ENCODE measurements at places on chromosomes 4 and X.
A peak's percentile ranks its signal among the peaks of the same experiment; 100 is the strongest.

DNA sequence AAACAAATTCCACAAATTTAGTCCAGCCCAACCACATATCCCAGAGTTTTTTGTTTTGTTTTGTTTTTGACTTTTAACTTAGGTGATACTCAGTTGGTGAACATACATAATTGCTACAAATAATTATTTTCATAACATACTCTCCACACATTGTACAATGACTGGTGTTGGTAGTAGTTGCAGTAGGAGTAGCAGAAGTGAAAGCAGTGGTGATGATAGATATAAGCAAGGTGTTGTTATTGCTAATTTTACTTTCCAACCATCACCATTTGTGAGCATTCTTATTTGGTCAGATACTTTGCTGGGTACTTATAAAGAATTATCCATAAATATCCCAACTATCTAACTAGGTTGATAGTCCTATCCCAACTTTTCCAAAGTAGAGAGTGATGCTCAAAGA is 47.3 kb downstream of the ARHGAP24 start:
- no peak for DNase-seq

DNA sequence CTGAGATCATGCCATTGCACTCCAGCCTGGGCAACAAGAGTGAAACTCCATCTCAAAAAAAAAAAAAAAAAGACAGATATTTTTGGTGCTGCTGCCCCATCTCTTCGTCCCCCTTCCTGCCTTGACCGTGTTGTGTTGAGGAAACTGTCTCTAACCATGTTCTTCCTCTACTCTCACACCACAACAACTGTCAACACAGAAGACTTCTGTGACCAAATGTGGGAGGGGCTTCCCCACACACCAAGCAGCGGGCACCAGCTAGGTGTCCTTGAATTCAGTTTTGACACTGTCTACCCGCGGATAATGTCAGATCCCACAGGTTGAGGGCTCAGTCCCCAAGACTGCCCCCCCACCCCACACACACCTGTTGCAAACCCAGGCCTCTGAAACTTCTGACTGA is 104.7 kb upstream of the BCOR start:
- no peak for DNase-seq

- DNase-seq: no peak
These were observed 181.0 kb downstream of the LDB2 start for GRCh38 chr4:16717266-16717970.

GRCh38 chr4:62028745-62029144 is 828.6 kb downstream of the ADGRL3 start:
- DNase-seq: no peak

DNA sequence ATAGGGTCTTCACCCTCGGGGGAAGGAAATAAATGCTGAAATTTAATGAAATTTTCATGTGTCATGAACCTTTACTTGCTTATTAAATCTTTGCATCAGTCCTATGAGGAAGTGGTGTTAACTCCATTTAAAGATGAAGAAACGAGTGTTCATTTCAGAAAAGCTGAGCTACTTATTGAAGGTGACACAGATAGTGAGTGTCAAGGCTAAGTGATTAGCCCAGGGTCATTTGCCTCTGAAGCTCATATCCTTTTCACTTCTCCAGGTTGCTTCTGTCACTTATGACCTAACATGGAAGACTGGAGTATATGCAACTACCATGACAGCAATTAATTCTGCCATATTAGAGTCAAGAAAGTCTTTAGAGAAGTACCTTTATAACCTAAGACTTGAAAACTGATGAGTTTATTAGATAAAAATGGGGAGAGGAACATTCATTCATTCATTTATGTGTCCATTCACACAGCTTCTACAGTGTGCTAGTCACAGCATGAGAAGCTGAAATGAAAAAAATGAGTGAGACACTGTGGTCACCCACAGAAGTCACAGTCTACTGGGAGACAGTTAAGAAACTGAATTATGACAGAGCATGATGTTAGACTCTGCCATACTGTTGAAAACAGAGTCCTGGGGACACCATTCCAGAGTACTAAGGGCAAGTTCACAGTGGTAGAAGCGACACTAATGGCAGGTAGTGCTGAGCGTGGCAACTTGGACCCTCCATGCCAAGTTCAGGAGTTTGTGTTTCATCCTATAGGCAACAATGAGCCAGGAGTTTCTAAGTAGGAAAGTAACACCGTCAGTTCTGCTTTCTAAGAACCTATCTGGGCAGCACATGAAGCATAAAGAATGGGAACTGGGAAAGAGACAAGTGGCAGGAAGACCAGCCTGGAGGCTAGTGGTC is 21.3 kb downstream of the ALPK1 start:
- DNase-seq: no peak

DNA sequence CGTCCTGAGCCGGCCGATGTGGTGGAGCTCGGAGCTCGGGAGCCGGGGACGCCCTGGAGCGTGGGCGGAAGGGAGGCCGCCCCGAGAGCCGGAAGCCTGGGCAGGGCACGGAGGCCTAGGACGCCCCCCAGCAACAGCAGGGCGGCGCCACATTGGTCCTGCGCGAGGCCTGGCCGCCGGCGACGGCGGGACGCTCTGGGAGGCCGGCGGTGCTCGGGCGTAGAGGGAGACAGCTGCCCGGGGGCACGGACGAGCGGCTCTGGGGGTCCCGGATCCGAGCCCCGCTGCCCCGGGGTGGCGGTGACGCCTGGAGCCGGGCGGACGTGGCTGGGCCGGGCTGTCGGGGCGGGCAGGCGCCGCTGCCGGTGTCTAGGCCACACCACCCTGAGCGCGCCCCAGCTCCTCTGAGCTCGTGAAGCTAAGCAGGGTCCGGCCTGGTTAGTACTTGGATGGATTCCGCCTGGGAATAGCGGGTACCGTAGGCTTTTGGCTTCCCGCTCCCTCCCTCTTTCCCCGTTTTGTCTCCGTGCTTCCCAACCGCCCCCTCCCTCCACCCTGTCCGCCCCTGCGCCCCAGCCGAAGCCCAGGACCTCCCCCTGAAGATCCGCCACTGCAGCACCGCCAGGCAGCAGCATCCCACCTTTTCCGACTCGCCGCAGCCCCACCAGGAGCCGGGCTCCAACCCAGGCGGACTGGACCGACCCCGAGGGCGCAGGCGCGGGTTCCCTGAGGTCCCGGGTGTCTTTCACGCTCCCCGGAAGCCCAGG is 12.1 kb downstream of the FRG2 start:
- DNase-seq: peak; percentile 37

- DNase-seq: no peak
These were observed 3.2 kb upstream of the KLF8 start for GRCh38 chrX:56228914-56229313.

DNA sequence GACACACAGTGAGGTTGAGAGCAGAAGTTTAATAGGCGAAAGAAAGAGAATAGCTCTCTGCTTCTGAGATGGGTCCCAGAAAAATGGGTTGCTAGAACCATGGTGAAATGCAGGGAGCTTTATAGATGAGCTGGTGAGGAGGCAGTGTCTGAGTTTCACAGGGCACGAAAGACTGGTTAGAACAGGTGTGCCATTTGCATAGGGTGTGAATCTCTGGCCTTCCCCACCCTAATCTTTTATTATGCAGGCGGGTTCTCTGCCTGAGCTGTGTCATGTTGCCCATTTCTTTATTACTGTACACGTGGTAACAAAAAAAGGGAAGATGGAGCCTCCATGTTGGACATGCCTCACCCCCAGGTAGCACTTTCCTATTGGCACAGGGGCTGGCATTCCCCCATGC is 39.1 kb downstream of the FUNDC1 start:
- no peak for DNase-seq

DNA sequence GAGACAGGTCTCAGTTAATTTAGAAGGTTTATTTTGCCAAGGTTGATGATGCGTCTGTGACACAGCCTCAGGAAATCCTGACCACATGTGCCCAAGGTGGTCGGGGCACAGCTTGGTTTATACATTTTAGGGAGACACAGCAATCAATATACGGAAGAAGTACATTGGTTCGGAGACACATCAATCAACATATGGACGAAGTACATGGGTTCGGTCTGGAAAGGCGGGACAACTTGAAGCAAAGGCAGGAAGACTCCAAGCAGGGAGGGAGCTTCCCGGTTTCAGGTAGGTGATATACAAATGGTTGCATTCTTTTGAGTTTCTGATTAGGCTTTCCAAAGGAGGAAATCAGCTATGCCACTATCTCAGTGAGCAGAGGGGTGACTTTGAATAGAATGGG is 225.2 kb upstream of the ZFP42 start:
- no peak for DNase-seq

- no peak for DNase-seq
These were observed 52.6 kb downstream of the OSTC start for GRCh38 chr4:108702960-108703359.

DNA sequence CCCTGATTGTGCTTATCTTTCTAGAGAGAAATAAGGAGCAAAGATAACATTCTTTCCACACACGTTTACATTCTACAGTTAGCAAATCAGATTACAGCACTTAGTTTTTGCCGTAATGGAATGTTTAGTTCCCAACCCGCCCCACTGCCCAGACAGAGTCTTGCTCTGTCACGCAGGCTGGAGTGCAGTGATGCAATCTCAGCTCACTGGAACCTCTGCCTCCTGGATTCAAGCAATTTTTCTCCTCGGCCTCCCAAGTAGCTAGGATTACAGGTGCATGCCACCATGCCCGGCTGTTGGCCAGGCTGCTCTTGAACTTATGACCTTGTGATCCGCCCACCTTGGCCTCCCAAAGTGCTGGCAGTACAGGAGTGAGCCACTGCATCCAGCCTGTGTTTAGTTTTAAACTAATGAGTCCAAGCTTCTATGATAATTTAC is 8.4 kb upstream of the PRPS1 start:
- DNase-seq: no peak

DNA sequence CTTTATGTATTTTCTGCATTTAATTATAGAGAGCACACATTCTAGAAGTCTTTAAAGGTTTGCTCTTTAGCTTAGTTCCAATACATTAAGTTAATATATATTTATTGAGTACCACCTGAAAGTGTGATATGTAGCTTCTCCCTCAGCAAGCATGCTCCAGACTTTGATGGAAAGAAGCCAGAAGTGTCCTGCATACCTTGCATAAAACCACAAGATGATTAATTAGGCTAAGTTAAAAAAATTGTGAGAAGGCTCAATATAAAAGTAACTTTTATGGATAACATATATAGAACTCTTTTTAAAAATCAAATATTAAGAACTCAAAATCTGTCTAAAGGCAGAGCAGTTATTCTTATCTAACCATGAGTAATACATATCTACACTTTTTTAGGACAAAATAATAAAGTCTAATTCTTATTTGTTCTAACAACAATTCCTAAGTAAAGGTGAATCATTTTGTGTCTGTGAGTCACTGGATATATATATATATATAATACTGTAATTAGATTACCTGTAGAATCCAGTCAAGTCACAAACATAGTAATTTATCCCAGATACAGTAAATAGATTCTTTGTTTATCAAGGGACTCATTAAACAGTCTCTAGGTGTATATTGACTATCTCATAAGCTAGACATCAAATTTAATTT is 51.2 kb downstream of the INTS12 start:
- no peak for DNase-seq

GRCh38 chr4:52750819-52751486 is at the start of gene ERVMER34-1:
Gene ERVMER34-1 (minus strand): TSS chr4:52751425. CDS start chr4:52745520, 5,905 bp downstream.
- peak; percentile 42 for DNase-seq

DNA sequence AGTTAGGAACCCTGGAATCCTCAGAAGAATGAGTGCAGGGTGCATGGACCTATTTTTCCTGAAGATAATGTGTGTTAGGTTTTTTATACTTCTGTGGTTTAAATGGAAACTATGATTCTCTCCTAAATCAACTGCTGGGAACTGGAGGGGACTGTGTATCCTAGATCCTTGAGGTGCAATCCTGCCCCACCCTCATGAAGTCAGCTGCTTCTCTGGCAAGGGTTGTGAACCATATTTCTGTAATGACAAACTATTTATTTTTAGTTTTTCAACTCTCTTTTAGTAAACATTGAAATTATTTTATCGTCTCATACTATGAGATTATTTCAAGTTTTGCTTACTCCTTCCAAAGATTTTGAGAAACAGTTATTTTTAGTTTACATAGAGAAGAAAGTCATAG is 25.8 kb upstream of the VEGFC start:
- DNase-seq: no peak

- peak; percentile 86 for DNase-seq
These were observed 25.8 kb upstream of the CHRNA9 start for GRCh38 chr4:40309250-40309774.

DNA sequence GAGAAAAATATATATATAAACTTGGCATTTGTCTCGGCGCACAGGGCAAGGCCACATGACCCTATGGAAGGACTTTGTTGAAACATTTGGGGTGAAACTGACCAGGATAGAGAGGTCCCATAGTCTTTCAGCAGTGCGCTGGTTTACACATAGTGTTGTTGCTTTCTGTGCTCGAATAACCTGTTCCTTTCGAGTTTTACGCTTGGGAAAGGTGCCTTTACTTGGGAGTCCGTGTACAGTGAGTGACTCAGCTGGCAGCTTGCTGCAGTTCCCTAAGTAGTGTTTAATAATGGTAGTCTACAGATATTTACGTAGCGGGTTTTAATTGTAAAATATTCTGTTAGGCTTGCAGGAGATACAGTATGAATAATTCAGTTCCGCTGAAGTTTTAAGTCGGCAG is 578 bp downstream of the APOOL start:
- DNase-seq: no peak

- DNase-seq: no peak
These were observed 48.6 kb upstream of the AP1S2 start for GRCh38 chrX:15903186-15903681.

All from D341Med (cell line).